ENCODE measurements at places on chromosomes 1 and 21.
A peak's percentile ranks its signal among the peaks of the same experiment; 100 is the strongest.

- no peak for DNase-seq
Observed at GRCh38 chr1:153648000-153648643, 10.4 kb upstream of the SNAPIN start.

DNA sequence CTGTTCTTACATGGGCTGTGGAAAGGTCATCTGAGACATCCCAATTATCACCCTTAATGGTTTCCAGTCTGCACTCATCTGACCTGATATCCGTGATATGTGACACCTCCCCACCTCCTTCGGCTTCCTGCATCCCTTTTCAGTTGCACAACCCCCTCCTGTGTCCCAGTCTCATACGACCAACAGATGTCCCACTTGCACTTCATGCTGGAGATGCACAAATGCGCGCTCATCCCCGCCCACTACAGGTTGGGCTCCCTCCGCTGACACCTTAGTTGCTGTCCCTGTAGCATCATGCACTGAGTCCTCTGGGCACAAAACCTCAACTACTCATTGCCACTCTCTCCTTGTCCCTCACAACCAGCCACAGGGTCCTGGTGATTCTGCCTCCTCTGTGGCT, 94.4 kb downstream of the MIS18A start:
- no peak for DNase-seq

GRCh38 chr1:115189814-115190539, 100.7 kb upstream of the TSPAN2 start:
- peak; percentile 52 for DNase-seq

DNA sequence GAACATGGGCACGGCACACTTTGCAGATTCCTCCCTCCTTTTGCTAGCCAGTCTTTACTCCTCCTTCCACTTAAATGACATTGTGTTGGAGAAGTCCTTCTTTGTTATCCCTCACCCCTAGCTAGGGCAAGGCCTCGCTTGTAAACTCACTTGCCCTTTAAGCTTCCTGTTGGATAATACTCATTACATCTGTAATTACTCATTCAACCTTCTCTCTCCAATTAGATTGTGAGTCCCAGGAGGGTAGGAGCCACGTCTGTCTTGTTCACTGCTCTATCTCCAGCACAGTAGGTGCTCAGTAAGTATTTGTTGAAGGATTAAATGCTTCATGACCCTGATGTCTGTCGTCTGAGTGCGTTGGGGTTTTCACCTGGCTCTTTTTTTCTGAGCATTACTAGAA, 98.7 kb upstream of the USP24 start:
- DNase-seq: peak; percentile 22

DNA sequence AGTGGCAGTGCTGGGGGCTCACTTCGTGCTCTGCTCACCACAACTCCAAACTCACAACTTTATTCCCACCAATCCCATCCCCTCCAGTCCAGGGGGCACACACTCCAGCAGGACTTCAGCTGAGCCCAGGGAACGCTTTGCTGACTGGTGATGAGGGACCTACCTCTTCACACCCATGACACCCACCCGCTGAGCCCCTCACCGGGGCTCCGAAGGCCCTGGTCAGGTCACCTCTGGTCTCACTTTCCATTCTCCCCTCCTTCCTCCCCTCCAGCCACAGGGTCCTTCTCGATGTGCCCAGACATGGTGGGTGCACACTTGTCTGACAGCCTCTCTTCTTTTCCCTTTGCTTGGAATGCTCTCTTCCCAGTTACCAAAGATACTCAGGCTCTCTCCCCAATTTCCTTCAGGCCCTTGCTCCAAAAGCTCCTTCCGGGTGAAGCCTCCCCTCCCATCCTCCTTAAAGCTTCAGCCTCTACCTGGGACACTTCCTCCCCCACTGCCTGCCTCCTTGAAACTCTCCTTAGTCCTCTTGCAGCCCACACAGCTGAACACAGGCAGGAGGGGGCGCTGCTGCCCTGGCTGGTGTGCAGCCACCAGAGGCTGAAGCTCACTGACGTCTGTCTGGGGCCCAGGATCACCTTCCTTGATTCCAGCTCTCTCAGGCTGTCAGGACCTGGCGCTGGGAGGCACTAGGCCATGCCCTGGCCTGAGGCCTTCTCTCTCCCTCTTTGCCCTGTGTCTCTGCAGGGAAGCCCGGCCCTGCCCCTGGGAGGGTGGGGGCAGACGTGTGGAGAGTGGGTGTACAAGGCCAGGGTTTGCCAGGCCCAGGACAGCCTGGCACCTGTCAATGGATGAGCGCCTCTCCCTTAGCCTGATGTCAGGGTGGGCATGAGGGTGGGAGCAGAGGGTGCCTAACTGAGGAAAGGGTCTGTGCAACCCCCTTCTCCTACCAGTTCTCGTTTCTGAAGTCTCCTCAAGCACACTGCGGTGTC, 1.6 kb downstream of the KCNE1 start:
- DNase-seq: peak; percentile 89

GRCh38 chr1:53367503-53368313, 39.8 kb upstream of the LRP8 start:
- no peak for DNase-seq

DNA sequence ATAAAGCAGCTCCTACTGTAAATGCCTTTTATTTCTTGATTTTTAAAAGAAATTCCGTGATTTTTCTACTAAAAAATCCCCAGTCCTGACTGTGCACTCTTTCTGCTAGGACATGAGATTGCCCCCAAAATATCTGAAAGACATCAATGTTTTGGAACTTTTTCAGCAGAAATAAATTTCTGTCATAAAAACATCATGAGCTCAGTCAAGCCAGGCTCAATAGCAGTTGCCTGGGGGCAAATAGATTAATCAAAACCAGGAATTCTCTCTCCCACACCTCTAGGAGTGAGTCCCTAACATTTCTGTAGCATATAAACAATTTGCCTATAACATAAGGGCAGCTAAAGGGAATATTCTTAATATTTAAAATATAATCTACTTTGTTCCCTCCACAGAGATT, 654.1 kb downstream of the PTPRC start:
- DNase-seq: no peak

DNA sequence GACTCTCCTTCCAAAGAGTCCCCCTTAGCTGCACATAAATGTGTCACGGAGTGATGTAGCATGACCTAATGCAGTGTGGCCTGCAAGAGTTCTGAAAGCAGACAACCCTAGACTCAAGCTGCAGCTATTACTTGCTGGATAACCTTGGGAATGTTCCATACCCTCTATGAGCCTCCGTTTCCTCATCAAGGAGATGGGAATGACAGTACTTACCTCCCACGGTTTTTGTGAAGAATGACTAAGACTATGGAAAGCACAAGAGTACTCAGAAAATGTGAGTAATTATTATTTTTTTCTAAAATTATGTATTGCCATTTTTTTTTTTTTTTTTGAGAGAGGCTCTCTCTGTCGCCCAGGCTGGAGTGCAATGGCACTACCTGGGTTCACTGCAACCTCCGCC, 3.0 kb downstream of the TTC39A start:
- DNase-seq: peak; percentile 13

GRCh38 chr21:18725653-18726052, 322.1 kb upstream of the TMPRSS15 start:
- no peak for DNase-seq

DNA sequence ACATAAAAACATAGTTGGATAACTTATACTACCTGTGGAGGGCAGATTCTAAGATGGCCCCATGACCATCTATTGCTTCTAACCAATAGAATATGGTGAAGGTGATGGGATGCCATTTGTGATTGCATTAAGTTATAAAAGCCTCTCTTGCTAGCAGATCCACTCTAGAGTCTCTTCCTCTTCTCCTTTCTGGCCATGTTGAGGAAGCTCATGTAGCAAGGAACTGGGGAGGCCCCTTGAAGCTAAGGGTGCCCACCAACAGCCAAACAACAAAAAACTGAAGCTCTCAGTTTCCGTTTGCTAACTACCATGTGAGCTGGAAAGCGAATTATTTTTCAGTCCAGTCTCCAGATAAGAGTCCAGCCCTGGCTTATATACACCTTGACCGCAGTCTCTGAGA, 16.0 kb upstream of the AGO1 start:
- no peak for DNase-seq

GRCh38 chr21:26449161-26449560, 123.9 kb downstream of the CYYR1 start:
- peak; percentile 50 for DNase-seq

DNA sequence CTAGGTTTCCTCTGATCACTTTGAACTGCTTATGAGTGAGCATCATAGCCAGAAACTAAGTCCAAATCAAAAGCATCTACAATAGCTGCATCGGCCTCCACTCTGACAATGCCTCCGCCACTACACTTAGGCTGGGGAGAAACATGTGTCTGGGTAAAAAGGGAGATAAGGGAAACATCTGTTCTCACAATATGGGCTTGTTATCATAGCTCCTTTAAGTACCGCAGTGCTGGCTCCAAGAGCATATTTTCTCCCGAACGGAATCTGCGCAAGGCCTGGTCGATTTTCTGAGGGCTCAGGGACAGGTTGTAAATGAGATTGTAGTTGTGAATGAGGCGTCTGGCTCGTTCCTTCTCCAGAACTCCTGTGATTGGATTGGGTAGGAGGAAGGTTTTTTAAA, 63.9 kb upstream of the CYP2J2 start:
- DNase-seq: no peak

- DNase-seq: no peak
Observed at GRCh38 chr21:44365967-44366585, 12.7 kb downstream of the TRPM2 start.

- DNase-seq: no peak
Observed at GRCh38 chr1:236938760-236939159, 65.5 kb downstream of the MT1HL1 start.

DNA sequence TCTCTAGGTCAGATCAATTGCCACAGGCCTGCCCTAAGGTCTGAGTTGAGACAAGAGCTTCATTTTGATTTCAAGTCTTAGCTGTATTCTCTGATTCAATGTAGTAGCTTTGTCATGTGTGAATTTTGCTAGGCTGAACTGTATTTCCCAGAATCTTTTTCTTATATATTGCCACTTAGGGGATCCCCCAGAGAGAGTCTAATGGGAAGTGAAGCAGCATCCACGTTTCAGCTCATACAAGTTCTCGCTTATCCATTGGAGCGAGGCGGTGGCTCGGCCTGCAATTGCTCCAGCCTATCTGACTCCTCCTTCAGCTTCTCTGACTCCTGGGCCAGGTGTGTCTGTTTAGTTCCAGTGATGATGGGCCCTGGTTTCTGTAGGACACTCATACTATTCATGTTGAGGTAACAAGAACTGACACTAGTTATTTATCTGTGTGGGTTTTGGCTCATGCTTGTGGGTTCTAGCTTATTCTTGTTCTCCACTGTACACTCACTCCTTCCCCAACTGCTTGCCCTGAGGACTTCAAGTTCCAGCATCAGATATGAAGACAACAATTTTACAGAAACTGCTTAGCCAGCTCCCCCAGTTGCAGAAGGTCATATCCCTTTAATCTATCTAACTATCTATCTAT, 48.2 kb downstream of the TBX19 start:
- DNase-seq: no peak

DNA sequence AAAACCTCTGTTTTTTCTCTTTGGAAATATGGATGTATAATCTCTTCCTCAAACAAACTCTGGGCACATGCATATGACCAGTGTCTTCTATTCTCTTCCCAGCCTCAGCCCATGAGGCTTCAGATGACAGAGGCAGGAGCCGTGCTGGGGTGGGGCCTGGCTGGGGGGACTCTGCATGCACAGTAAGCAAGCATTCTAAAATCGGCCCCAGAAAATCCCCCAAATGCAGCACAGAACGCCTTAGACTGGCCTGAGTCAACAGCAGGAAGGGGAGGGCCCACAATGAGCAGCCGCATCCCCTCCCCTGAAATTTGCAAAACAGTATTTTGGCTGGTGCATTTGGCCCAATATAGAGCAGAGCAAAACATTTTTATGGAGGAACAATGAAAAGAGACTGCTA, 47.8 kb downstream of the ITPKB start:
- no peak for DNase-seq

DNA sequence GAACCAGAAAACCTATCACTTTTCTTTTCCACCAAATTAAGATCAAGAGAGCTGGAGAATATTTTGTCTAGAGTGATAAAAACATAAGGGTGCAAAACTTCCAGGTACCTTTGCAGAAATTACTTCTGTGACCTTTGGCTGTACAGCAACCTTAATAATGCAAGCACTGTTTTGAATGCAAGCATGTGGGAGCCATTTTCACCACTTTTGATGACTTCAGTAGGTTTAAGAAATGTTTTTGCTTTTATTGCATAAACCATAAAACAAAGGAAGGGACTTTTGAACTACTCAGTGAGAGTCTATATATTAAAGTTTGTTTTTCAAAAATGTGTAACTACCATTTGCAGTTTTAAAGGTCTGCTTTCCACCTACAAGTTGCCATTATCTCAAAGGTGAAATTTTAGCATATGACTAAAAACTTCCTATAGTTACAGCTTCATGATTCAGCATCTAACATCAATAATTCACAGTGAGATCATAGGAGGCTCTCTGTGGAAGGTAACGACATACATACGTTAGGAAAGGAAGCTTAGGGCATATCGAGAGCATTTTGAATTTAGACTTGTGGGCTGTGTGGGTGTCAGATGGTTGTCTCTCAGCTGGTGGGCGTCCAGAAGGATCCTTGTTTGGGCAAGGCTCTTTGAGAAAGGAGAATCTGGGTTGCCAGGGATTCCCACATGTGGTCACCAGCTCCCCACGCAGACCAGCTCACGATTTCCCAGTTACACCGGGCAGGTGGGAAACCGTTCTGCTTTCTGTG, 1.1 kb upstream of the GADD45A start:
- DNase-seq: no peak

DNA sequence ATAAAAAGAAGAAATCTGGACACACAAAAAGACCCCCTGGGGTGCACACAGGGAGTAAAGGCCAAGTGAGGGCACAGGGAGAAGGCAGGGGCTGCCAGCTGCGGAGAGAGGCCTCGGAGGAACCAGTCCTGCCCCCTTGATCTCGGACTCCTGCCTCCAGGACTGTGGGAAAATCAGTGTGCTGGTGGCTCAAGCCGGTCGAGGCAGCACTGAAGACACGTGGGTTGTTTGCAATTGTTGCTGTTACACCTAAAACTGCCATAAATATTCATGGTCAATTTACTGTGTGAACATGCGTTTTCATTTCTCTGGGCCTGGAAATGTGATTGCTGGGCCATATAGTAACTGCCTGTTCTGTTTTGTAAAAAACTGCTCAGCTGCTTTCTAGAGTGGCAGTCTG, 18.5 kb downstream of the IBA57 start:
- no peak for DNase-seq

- peak; percentile 65 for DNase-seq
Observed at GRCh38 chr21:38263493-38263892, 6.7 kb downstream of the KCNJ15 start.

GRCh38 chr1:201224666-201225370, 34.2 kb downstream of the IGFN1 start:
- peak; percentile 28 for DNase-seq

GRCh38 chr21:42027085-42027821, 17.1 kb upstream of the ZBTB21 start:
- DNase-seq: no peak

GRCh38 chr21:31107176-31107785, 69.0 kb upstream of the KRTAP19-8 start:
- no peak for DNase-seq

- DNase-seq: peak; percentile 2
Observed at GRCh38 chr1:208381481-208381880, 137.3 kb upstream of the PLXNA2 start.

Data from choroid plexus epithelial cell (primary cell).